Stimulated activated naive CD8-positive, alpha-beta T cell treated with anti-CD3 and anti-CD28 coated beads, Interleukin-15, amount 100 ng/mL, for 72 hours (primary cell): ENCODE measurements at places on chromosomes 1 and 21.

GRCh38 chr1:180155182-180155682 lies 563 bp downstream of the QSOX1 start:
- DNase-seq: peak; percentile 24

DNA sequence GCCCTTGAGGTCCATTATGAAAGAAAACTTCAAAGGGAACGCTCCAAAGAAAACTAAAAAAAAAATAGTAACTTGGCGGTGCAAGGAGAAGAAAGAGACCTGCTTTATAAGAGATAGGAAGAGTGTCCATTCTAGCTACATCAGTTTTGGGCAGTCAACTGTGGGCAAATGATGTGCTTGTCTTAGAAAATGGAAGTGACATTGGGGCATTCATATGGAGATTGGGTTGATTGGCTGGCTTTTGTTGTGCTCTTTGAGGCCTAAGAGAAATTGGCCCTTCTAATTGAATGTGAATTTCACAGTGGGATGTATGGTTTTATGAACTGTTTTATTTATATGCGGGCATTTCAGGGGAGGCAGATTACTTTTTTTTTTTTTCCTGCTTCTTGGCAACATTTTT lies 13.2 kb downstream of the PPP1R12B start:
- DNase-seq: no peak

- DNase-seq: no peak
Observed at GRCh38 chr1:204043680-204044079, 29.2 kb upstream of the SOX13 start.

GRCh38 chr1:1782399-1783221 lies 4.3 kb upstream of the NADK start:
- peak; percentile 21 for DNase-seq

DNA sequence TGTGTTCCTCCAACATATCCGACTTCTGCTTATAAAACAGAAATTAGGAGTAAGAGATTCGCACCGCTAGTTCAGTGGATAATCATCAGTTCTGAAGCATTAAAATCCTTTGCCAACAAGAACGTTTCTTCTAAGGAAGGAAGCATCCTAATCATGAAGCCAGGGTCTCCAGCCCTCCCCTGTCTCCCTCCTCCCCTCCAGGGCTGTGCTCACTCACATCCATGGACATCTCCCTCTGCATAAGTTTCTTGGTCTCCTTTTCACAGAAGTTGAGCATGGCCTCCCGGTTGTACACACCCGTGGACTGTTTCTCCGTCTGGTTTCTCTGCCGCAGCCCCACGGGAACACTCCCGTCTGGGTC lies 505 bp downstream of the LMOD1 start:
- DNase-seq: no peak

- DNase-seq: no peak
Observed at GRCh38 chr1:244180256-244180655, 129.2 kb downstream of the ZBTB18 start.

GRCh38 chr1:233843525-233844204 lies 60.8 kb upstream of the SLC35F3 start:
- DNase-seq: no peak

GRCh38 chr1:39196244-39197215 lies 8.0 kb upstream of the MACF1 start:
- no peak for DNase-seq

DNA sequence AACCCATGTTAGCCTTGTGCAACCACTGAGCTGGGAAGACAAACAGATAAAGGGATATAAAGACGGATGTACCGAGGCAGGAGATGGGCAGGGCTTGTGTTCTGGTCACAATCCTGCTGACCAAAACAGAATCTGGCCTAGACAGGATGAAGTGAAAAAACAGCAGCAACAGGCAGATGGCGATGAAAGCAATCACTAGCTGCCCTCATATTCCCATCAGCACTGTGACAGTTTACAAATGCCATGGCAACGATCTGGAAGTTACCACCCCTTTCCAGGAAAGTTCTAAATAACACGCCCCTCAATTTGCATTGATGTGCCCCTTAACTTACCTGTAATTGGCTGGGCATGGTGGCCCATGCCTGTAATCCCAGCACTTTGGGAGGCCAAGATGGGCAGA lies 40.6 kb upstream of the CD46 start:
- no peak for DNase-seq

DNA sequence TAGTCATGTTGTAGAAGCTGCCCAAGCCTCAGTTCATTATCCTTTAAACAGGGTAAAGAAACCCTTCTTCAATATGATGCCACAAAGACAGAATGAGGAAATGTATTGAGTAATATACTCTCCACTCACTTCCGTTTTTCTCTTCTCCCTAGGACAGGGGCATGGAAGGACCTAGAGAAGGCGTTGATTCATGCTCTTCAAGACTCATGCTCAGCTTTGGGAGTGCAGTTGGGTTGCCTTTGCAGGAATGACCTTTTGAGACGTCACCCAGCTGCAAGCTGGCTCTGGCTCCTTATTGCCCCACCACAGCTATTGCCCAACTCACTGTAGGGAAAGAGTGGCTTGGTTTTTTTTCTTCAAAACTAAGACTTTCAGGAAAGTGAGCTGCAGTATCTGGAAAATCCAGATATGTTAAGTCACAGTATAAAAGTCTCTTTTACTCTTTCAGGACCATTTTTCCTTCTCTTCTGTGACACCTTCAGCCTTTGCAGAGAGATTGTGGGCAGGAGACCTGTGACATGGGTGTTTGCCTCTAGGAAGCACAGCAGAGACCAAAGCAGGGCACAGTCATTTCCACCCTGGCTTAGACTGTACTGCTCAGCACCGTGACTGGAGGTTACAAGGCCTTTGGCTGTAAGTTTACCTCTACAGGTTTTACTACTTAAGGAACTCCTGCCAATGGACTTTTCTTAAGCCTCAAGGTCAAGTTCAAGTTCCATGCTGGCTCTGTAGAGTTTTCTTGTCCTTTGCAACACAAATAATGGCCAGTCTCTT lies 39.5 kb downstream of the XCL2 start:
- peak; percentile 53 for DNase-seq

DNA sequence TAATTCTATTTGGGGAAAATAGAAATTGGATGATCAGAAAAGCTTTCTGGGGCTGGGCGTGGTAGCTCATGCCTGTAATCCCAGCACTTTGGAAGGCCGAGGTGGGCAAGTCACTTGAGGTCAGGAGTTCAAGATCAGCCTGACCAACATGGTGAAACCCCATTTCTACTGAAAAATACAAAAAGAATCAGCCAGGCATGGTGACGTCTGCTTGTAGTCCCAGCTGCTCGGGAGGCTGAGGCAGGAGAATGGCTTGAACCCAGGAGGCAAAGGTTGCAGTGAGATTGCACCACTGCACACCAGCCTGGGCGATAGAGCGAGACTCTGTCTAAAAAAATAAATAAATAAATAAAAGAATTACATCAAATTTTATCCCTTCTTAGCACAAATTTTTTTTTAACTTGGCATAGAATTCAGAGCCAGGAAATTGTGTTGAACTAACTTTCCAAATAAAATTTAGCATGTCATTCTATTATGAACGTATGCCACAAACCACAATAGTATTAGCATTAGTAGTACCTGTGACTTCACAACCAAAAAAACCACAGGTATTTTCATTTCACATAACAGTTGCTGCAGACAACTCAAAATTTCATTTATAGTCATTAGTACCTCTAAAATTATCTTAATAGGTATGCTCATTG lies 4.5 kb upstream of the ANKRD13C start:
- no peak for DNase-seq

DNA sequence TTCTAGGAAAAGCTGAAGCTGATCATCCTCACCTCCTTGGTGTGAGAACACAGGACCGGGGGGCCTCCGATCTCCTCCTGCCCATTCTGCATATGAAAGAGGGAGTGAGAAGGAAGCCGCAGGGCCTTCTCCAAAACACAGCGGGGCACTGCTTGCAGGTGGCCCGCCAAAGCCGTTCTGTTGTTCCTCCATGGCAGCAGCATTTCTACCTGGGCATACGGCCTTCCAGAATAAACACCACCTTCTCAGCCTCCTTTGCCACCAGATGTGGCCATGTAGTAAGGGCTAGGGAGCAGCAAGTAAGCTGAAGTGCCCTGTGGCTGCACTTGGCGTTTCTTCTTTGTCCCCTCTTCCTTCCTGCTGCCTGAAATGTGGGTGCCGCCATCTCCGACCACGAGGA lies 214.9 kb downstream of the TOMM20 start:
- no peak for DNase-seq

- no peak for DNase-seq
Observed at GRCh38 chr1:187692799-187693198, 864.0 kb downstream of the PLA2G4A start.

DNA sequence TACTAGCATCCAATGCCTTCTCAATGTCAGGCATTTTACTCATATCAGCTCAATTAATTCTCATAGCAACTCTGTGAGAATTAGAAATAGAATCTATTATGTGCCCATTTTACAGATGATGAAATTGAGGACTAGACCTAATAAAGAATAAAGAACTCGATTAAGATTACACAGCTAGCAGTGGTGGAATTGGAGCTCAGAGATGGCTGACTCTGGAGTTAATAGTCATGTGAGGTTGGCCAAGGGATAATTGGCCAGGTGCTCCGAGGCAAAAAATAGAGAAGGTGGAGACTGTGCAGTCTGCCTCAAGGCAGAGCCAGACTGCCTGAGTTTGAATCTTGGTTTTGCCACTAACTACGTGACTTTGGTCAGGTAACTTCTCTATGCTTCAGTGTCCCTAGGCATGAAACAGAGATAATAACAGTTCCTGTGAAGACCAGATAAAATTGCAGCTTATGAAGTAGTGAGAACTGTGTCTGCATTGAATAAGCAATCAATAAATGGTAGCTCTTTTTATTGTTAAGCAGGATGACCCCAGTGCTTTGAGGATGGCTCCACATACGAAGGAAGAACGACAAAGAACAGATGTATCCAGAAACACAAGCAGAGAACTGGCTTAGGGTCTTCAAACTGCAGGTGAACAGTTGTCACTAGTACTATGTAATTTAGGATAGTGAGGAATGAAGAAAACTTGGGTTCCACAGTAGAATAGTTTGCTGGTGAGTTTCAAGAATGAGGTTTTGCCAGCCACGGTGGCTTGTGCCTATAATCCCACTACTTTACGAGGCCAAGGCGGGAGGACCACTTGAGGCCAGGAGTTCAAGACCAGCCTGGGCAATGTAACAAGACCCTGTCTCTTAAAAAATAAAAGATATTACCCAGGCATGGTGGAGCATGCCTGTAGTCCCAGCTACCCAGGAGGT lies 6.9 kb upstream of the CCSAP start:
- DNase-seq: no peak

DNA sequence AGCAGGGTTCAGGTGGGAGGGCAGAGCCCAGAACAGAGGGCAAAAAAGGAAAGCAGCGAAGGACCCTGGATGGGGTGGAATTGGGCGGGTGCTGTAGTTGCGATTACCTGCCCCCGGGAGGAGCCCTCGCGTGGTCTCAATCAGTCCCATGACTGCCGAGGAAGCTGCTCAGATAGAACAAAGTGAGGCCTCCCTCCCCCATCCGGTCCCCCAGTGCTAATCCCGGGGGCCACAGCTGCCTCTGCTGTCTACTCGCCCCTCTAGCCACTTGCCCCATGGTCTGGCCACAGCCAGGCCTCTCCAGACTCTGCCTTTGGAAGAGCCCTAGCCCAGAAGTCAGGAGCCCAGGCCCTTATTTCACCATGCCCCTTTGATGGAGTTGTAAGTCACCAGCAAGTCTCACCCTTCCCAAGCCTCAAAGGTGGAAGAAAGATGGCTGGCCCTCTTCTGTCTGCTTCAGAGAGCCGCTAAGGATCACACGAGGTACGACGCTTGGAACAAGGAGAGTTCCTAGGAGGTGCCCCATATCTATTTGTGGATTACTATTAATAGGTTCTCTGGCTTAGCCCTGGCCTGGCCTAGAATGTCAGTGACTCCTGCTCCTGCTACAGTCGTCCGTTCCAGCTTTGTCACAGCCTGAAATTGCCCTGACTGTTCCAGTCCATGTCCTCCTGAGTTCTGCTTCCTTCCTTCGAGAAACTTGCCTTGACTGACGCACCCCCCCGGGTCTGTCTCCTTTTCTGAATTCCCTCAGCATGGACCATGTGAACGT lies 16.4 kb downstream of the ECHDC2 start:
- peak; percentile 32 for DNase-seq

- DNase-seq: no peak
Observed at GRCh38 chr21:38619992-38620479, 121.8 kb upstream of the ERG start.

DNA sequence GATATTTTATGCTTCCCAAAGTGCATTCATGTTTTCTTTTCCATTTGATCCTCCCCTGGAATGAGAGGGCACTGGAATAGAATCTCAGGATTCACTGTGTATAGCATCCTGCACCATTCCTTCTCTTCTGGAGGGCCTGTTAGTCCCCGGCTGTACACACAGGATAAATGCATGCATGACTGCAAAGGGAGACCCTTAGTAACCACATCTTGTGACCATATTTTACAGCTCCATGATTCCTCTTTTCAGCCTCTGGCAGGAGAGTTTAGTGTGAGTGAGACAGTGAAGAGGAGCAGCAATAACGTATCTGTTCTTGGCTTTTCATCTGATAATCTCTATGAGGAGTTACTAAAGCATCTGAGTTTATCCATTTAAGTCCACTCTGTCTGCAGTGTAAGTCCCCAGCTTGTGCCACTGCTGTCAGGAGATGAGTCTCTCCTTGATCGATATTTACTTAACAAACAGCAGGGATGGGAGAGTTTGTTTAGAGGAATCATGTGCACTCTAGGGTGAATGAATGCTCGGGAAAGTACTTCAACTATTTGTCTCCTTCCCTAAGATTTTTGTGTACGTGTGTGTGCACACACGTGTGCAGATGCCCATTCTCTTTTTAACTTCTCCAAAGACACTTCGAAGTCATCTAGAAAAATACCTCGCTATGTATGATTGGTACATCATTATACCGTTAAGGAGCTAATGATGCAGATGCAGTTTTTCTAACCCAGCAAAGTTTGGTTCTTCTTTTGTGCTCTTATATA lies 41.1 kb downstream of the PROX1 start:
- no peak for DNase-seq

DNA sequence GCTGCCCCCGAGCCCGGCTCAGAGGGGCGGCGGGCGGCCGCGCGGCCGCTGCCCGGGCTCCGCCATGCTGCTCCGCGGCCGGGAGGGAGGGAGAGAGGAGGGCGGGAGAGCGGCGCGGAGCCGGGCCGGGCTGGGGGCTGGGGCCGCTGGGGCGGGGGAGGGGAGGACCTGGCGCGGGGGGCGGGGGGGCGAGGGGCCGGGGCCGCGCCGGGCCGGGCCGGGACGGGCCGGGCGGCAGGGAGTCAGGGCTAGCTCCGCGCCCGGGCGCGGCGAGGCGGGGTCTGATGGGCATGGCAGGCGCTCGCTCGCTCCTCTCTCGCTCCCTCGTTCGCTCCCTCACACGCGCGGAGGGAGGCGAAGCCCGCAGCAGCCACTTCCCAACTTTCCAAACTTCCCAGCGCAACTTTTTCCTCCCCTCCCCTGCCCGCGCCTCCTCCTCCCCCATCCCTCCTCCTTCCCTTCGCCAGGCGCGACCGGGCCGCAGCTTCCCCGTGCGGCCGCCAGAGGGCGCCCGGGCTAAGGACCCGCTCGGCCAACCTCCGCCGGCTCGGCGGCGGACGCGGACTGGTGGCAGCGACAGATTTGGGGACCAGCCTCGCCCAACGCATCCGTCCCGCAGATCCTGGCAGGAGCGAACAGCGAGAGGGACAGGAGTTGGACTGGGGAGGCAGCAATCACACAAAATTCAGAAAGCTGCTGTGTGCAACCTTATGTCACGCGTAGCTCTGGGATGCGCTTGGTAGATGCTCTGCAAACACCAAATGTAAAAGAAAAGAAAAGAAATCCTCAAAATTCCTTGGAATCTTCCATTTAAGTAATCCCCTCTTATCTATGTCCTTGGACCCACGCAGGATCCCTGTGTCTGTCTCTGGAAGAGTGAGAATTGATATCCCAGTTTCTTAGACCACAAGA lies at the start of gene TRABD2B:
TRABD2B (minus strand) TSS at position 97 of the 912 bp plus-strand sequence.
- peak; percentile 74 for DNase-seq
